B cell (primary cell): ENCODE measurements at places on chromosomes 6 and 20. TPM values are rescaled to one million over a fixed set of nuclear protein-coding genes. Genes with fewer than 3 reads are reported as not detected.
A peak's percentile ranks its signal among the peaks of the same experiment; 100 is the strongest.

DNA sequence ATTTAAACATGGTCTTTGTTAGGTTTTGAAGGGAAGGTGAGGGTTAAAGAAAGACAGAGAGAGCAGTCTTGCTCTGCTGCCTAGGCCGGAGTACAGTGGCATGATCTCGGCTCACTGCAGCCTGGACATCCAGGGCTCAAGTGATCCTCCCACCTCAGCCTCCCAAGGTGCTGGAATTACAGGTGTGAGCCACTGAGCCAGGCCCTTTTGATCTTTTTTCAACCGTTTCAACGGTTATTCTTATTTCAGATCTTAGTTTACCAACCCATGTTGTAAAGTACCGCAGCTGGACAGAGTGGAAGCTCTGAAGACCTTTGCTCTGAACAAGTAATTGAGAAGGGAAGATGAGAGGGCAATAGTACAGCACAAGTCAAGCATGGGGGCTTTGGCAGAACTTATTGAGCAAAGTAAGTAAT is 1.2 kb upstream of the SRPK1 start:
- peaks cover 19% of the 10 kb centered on the region for H3K4me1 ChIP-seq
- DNase-seq = no peak
- peaks cover 3% of the 10 kb centered on the region for H3K36me3 ChIP-seq
- H3K4me3 ChIP-seq = no peak overlapping the region
- H3K27me3 ChIP-seq = no peaks in the 10 kb centered on the region

- no peak overlapping the region for H3K4me3 ChIP-seq
- no peaks in the 10 kb centered on the region for H3K36me3 ChIP-seq
- no peak overlapping the region for H3K27ac ChIP-seq
- no peaks in the 10 kb centered on the region for H3K4me1 ChIP-seq
Measured at GRCh38 chr20:63202811-63203526, 13.0 kb downstream of the YTHDF1 start.

DNA sequence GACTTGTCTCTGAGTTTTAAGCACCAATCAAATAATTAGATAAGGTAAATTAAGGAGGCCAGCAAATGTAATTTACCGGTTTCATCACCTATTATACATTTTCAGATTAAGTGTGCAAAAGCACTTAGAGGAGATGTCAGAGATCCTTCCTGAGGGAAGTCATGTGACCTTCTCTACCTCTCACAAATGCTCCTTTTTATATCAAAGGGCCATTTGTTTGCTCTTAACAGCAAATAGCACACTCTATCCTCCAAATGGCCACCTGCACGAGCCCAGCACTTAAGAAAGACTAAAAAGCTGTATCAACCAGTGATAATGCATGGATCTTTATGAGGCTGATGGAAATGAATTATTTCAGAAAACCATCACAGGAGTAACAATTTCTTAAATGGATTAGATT is 149.4 kb downstream of the ELOVL4 start:
- H3K27me3 ChIP-seq = no peaks in the 10 kb centered on the region
- H3K4me3 ChIP-seq = no peak overlapping the region
- no peak for DNase-seq
- H3K36me3 ChIP-seq = no peaks in the 10 kb centered on the region

DNA sequence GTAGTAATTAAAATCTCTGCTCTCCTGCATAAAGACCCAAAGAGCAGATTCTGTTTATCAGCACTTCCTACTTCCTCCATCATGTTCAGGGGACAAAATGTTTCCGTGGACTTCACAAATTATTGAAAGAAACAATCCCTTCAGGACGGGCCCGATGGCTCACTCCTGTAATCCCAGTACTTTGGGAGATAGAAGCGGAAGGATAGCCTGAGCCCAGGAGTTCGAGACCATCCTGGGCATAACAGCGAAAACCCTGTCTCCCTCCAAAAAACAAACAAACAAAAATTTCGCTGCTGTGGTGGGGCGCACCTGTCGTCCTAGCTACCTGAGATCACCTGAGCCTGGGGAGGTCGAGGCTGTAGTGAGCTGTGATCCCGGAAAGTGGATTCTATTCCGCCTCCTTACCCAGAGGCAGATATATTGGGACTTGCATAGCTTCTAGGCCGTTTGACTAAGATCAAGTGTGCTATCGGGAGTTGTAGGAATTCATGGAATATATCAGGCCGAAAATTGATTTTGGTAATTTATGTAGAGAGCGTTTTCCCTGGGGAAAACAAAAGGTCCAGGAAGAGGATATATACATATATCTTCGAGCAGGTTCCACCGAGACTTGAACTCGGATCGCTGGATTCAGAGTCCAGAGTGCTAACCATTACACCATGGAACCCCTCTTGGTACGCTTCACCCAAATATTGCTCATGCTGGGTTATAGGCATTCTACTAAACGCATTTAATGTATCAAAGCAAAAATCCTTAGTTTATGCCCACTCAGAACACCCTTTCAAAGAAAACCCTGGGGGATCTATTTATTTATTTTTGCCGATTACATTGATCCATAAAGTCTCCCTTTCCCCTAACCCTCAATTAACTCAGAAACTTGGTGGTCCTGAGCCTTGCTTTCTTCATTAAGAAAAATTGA is 74.5 kb upstream of the ZNF184 start:
- H3K27ac ChIP-seq = no peak overlapping the region
- no peak overlapping the region for H3K4me3 ChIP-seq
- H3K4me1 ChIP-seq = peaks cover 13% of the 10 kb centered on the region

DNA sequence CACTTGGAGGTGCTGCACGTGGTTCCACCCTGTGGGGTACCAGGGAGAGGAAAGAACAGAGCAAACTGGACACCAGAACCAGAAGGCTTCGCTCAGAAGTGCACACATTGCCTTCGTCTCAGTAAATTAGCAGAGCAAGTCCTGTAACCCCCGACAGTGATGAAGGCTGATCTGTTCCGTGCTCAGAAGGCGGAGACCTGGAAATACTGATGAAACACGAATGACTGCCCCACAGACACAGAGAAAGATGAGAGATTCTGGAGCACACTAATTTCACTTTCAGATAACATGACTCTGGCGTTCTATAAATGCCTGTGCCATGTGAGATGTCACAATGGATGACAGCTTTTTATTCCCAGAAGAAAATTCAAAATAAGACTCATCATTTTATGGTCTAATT is 44.2 kb upstream of the CCR6 start:
- no peak overlapping the region for H3K4me3 ChIP-seq
- no peak for DNase-seq
- peak overlapping the region; percentile 11 for H3K27ac ChIP-seq

DNA sequence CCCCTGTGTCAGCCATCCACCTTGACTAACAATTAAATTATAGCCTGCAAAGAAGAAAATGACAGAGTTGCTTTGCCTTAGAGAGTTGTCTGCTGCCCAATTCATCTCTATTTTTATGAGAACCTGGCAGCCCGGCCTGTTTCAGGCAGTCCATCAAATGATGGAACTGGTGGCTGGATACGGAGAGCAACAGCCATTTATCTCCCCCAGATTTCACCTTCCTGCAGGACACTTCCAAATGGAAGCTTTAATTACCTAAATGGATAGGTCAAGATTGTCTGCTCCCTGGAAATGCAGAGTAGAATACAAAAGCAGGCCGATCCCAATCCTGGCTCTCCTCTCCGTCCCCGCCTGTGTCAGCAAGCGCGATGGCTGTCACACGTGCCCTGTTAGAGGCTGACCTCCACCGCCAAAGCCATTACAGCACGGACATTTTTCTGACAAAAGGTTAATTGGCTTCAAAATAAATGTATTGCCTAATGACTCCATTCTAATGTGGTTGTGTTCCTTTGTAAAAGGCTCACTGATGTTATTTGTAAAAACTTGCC is 86.7 kb downstream of the PACRG start:
- H3K27me3 ChIP-seq = no peaks in the 10 kb centered on the region
- no peaks in the 10 kb centered on the region for H3K36me3 ChIP-seq
- H3K4me1 ChIP-seq = no peaks in the 10 kb centered on the region

GRCh38 chr20:25289886-25290597 is 42.2 kb downstream of the PYGB start:
- no peak overlapping the region for H3K27ac ChIP-seq
- H3K27me3 ChIP-seq = no peaks in the 10 kb centered on the region
- peaks cover 12% of the 10 kb centered on the region for H3K4me1 ChIP-seq
- no peak for DNase-seq
- no peak overlapping the region for H3K4me3 ChIP-seq

DNA sequence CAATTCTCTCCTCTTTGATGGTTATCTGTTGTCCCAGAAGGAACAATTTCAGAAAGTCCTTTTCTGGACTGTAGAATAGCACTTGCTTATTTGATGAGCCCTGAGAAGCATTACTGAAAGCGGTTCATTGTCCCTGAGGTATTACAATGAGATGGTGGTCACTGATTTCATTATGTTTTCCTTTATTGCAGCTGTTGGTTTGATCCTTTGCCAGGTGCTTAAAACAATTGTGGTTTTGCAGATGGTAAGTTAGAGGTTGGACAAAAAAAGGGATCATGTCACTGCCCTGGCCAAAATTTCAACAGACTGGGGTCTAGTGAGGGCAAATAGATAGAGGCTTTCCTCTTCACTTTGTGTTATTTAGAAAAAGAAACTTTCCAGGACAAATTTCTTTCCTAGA is 61.9 kb downstream of the ESR1 start:
- no peaks in the 10 kb centered on the region for H3K4me1 ChIP-seq
- no peak overlapping the region for H3K27ac ChIP-seq

DNA sequence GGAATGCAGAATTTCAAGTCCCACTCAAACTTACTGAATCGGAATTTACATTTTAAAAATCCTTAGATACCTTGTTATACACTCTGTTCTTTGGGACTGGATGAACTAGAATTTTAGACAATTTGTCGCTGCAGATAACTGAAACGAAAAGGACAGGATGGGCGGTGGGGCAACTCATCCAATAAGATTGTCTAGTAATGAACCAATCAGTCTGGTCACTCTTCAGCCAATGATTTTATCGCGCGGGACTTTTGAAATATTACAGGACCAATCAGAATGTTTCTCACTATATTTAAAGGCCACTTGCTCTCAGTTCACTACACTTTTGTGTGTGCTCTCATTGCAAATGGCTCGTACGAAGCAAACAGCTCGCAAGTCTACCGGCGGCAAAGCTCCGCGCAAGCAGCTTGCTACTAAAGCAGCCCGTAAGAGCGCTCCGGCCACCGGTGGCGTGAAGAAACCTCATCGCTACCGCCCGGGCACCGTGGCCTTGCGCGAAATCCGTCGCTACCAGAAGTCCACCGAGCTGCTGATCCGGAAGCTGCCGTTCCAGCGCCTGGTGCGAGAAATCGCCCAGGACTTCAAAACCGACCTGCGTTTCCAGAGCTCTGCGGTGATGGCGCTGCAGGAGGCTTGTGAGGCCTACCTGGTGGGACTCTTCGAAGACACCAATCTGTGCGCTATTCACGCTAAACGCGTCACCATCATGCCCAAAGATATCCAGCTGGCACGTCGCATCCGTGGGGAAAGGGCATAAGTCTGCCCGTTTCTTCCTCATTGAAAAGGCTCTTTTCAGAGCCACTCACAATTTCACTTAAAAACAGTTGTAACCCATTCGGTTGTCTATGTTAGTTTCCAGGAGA is 41.9 kb upstream of the HFE start:
- H3K36me3 ChIP-seq = no peaks in the 10 kb centered on the region
- peak overlapping the region; percentile 89 for H3K27ac ChIP-seq
- no peaks in the 10 kb centered on the region for H3K27me3 ChIP-seq
- peak overlapping the region; percentile 98 for H3K4me3 ChIP-seq
- DNase-seq = peak; percentile 90

DNA sequence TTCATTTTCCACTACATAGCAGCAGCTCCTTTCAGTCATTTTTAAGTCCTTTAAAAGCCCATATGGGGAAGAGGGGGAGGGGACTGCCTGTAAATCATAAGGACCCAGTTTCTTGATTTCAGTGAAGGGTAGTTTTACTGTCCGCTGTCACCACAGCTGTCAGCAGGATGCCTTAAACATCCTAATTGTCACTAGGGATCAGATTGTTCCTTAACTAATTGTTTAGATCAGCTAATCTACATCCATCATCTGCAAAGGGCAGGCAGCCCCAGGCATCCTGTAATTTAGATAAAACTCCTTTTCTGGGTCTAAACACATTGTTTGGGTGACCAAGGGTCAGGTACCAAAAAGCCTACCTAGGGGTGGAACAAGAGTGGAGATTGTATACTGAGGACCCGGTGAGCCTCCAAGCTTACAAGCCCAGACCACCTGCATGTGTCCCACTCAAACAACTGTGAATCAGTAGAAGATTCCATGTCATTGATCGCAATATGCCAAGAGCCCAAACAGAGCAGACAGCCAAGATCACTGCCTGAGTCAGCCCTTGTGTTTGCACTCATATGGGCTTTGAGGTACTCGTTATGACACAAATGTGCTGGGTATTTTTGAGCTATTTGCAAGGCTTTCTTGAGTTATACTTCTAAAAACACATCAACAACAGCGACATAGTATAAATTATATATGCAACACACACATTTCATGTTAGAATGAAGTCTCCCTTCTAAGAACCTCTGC is 198.7 kb upstream of the CEP162 start:
- H3K27me3 ChIP-seq = no peaks in the 10 kb centered on the region
- H3K4me3 ChIP-seq = no peak overlapping the region
- DNase-seq = no peak
- H3K4me1 ChIP-seq = no peaks in the 10 kb centered on the region

DNA sequence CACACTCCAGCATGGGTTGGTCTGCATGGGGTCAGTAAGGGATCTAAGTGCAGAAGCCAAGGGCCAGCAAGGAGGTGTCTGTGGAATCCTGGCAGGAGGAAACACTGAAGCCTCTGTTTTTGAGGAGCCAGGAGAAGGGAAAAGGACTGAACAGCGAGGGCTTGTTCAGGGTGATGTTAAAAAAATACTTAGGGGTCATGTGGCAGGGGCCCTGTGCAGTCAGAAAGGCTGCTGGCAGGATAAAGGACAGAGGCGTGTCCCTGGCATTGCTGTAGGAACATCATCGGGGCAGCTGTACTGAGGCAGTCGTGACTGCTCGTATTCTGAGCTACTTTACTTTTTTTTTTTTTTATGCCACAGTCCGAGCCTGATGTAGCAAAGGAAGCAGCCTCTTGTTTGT is 127.1 kb upstream of the ZFP64 start:
- H3K4me3 ChIP-seq = no peak overlapping the region
- H3K27ac ChIP-seq = no peak overlapping the region
- H3K4me1 ChIP-seq = no peaks in the 10 kb centered on the region
- no peaks in the 10 kb centered on the region for H3K27me3 ChIP-seq
- DNase-seq = no peak
- H3K36me3 ChIP-seq = no peaks in the 10 kb centered on the region

DNA sequence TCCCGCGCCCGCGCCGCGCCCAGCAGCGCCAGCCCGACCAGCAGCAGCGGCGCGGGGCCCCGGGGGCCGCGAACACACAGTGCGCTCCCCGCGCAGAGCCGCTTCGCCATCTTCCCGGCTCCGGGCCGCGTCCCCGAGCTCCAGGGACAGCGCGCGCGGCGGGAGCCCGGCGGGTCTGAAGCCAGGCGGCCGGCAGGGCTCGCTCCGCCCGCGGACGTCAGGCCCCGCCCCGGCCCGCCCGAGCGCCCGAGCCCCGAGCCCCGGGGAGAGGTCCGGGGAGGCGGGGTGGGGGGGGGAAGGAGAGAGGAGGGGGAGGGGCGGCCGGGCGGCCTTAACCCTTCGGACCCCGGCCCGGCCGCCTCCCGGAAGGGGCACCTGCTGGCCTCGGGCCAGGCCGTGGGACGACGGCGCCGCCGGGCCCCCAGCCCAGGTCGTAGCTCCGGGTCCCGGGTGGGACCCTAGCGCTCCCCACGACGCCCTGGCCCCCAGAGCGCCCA is at the start of gene LAMA5:
TSS of gene LAMA5 (minus strand) at position 177 of the 497 bp plus-strand sequence. CDS start at position 110, 67 bp downstream.
- H3K27ac ChIP-seq = no peak within 1 kb of the TSS
- H3K4me3 ChIP-seq = peak within 1 kb of the TSS; percentile 61
- no peaks in the 10 kb centered on the region for H3K27me3 ChIP-seq
- DNase-seq = peak; percentile 62
- H3K4me1 ChIP-seq = peaks cover 31% of the 10 kb centered on the region

VPS52 gene
- total RNA-seq = 100 and 108 TPM in 2 replicates

JPH2 gene
- 0.10 and 0.17 TPM in 2 replicates for total RNA-seq

PABPC1L gene
- total RNA-seq = 100 and 105 TPM in 2 replicates
